ENCODE measurements at places on chromosomes 13 and 19.

GRCh38 chr13:33123066-33123859 lies 107.0 kb downstream of the KL start:
- no peak for DNase-seq

DNA sequence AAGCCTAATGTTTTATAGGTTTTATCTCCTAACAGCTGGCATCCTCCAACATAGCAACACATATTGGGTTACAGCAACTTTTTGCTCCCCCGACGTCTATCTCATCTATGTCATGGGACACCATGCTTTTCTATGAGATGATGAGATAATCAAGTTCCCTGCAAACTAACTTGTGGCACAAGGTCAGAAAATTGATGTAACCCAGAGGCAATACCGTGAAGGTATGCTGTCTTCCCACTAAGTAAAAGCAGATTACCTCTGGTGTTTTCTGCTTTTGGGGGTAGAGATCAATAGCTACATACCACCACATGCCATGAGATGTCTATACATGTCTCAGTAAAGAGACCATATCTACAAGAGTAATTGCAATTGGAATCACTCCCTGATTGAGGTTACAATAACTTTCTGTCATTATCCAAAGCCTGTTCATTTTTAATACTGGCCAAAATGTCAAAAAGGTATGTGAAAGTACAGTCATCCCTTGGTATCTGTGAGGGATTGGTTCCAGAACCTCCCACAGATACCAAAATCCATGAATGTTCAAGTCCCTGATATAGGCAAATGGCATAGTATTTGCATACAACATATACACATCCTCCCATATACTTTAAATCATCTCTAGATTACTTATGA lies 131.3 kb downstream of the CYSLTR2 start:
- no peak for DNase-seq

GRCh38 chr19:29040292-29040691 lies 172.7 kb downstream of the UQCRFS1 start:
- no peak for DNase-seq

DNA sequence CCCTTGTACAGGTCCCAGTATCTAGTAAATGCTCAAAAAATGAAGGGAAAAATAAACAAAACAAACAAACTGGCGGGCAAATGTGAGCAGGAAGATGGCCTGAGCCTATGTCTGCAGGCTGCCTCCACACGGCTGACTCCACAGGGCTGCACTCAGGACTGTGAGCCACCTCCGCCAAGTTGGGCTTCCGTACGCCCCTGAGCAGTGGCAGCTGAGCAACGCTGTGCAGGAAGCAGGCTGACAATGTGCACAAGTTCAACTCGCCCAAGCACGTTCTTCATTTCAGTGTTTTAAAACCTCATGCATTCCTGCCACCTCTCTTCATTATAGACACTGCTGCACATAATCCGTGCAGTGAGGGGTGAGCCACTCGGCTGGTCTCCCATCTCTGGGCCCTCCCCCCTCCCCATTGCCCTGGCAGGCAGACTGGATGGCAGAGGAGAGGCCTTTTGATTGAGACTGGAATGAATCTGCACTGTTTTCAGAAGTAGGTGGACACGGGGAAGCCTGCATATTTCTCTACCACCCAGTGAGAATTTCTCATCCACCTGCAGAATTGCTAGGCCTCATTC lies 915.3 kb downstream of the UQCRFS1 start:
- no peak for DNase-seq

GRCh38 chr19:33477781-33478180 lies 43.8 kb downstream of the PEPD start:
- no peak for DNase-seq

DNA sequence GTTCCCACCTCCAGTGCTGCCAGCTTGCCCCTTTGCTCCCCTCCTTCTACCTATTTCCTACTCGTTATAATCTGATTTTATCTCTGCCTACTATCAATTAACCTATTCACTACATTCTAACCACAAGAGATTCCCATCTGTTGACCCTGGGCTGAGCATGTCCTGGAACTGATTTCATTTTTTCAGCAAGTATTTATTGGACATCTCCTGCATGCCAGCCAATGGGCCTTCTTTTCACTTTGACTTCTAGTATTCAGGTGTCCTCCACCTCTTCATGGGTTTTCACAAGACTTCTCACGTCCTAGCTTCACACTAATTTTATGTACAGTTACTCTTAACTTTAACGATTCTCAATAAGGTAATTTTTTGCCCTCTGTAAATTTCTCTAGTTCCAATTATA lies 282.7 kb upstream of the KLHL1 start:
- DNase-seq: no peak

DNA sequence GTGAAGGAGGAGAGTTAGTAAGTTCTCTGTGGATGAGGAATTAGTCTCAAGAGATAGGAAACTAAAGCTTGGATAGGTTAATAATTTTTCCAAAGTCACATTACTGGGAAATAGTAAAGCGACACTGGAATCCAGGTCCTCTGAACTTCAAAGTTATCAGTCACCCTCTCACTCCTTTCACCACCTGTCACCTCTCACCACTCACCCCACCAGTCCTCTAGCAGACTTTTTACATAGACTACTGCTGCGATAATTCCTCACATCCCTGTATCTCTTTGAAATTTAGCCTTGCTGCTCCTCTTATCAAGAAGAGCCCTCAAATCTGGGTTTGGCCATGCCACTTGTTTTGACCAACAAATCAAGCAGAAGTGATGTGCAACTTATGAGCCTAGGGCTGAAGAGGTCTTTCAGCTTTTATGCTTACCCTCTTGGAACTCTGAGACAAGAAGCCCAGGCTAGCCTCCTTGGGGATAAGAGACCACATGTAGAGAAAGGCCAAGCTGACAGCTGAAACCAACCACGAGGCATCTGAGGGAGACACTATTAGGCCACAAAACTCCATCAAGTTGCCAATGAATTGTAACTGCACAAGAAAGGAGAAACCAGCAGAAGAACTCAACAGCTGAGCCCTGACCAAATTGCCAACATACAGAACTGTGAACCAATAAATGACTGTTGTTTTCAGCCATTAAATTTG lies 41.2 kb downstream of the STARD13 start:
- DNase-seq: no peak

GRCh38 chr13:55345224-55345623 lies 1795.5 kb upstream of the PRR20A start:
- DNase-seq: no peak

DNA sequence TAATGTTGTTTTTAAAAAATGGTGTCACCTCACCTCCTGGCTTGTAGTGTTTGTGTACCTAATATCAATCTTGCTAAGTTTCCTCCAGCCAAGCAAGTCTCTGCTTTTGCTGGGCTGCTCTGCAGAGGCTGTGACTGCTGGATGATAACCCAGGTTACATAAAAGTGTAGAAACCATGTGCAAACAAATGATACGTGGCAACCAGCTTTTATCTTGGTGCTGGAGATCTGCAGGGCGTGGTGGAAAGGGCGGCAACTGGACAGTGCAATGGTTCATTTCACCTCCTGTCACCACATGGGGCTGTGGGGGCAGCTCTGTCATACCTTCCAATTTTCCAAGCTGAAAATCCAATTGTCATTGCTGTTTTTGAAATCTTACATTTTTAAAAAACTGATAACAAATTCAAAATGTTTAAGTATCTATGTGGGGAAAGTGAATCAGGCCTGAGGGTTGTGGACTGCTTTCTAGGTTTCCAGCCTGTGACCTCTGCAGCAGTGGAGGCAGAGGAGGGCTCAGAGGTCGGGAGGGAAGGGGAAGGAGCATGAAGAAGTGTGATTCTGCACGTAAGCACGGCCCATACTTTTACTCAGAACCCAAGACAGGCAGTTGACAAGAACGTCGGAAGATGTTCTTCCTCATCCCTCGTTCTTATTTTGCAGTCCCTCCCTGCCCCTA lies 9.7 kb downstream of the GPR42 start:
- DNase-seq: no peak

DNA sequence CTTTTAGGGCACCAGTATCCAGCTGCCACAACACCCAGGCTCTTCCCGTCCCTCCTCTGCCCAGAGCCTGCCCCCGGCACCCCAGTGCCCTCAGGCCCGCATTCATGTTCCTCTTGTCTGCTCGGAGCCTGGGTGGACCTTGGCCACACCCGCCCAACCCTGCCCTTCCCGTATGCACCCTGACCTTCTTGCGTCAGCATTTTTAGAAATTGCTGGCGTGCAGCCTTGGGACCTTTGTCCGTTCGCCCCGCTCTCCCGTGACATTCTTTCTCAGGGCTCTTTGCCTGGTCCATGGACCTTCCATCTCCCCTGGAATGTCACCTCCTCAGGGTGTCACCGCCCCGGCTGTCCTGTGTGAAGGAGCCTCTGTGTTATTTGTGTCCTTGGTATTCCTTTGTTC lies 7.6 kb downstream of the NUCB1 start:
- no peak for DNase-seq

- no peak for DNase-seq
These were observed 2.5 kb downstream of the LRP3 start for GRCh38 chr19:33196446-33197193.

DNA sequence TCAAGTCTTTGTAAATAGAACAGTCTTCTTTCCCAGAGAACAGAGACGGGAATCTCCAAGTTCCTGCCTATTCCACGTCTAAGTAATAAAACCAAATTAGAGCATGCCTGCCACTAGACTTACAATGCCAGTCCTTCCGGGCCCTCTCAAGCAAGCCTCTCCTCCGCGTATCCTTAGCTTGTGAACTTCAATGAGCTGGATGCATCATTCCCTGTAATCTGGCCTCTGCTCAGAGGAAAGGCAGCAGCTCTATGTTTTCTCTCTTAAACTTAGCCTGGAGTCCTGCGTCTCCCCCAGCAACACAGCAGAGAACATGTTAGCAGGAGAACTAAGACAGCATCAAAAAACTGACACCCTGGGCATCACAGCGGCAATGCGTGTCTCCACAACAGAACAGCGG lies 8.2 kb downstream of the NALCN start:
- no peak for DNase-seq
